ENCODE measurements at places on chromosomes 1 and 21.

- DNase-seq = no peak
Measured at GRCh38 chr1:165842023-165842670, 14.7 kb downstream of the UCK2 start.

DNA sequence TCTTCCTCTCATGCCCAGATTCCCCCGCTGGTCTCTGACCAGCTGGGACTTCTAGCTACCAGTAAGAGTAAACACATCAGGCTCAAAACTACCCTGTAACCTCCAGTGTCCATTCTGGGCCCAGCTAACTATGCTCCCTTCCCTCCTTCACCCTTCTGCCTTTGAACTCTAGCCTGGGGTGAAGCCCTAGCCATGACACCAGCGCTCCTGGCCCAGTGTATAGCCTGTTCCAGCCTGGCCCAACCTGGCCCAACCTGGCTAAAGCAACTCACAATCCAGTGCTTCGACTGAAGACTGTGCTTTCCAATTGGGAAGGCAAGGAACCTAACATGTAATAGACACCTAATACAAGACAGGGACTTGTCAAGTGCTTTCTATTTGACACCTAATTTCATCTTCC, 27.6 kb downstream of the CSMD2 start:
- no peak for DNase-seq

GRCh38 chr21:45011911-45012661, 62.3 kb upstream of the ADARB1 start:
- DNase-seq = no peak

- DNase-seq = no peak
Measured at GRCh38 chr1:209455661-209456358, 127.7 kb upstream of the CAMK1G start.

GRCh38 chr1:12580054-12580887, 37.7 kb downstream of the DHRS3 start:
- DNase-seq = no peak

DNA sequence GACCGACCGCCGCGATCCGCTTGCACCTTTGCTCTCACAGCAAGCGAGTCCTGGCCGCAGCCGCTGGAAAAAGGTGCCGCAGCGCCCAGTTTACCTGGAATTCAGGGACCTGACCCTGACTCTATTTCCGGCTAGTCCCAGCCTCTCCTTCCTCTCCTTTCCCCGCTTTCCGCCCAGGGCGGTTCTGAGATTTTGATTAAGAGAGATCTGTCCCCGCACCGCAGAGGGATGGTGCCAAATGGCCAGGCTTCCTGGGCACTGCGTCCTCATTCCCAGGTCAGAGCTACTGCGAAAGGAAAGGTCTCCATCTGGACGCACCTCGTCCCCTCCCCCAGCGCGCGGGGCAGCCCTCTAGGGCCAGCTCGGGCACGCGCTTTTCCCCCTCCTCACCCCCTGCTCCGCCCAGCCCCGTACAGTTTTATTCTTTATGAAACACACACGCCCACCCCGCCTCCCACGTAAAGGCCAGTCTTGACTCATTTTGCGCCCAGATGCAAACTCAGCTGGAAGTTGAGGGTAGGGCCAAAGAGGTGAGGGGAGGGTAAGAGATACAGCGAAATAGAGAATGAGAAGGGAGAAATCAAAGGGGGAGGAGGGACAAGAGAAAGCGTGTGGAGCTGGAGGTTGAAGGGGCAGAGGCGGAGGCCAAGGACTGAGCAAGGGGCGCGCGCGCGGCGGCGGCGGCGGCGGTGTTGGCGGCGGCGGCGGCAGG, 411.8 kb upstream of the ESRRG start:
- no peak for DNase-seq

DNA sequence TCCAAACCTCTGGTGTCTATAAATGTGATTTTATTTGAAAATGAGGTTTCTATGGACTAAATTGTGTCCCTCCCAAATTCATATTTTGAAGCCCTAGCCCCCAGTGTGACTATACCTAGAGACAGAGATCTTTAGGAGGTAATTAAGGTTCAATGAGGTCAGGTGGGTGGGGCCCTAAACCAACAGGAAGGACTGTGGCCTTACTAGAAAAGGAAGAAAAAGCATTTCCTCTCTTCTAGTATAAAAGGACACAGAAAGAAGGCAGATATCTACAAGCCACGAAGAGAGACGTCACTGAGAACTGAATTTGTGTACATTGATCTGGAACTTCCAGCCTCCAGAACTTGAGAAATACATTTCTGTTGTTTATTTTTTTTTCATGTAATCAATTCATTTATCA, 123.1 kb upstream of the RUNX1 start:
- no peak for DNase-seq

DNA sequence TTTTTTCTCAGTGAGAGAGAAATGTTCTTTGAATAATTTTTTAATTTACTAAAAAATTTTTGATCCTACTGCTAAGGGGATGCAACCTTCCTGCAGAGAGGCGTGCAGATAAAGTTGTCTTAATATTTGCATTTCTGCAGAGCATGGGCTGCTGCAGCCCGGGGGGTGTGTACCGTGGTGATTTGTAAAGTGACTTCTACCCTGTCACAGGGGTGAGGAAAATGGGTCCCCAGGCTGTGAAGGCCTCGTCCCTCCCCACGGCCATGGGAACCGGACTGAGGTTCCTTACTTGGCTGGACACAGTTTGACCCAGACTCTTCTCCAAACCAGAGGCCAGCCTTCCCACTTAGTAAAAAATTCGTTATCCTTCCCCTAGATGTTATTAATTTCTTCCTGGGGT, 9.5 kb upstream of the C1orf174 start:
- DNase-seq = no peak

GRCh38 chr1:220825819-220826551, 39.3 kb downstream of the MTARC1 start:
- no peak for DNase-seq

DNA sequence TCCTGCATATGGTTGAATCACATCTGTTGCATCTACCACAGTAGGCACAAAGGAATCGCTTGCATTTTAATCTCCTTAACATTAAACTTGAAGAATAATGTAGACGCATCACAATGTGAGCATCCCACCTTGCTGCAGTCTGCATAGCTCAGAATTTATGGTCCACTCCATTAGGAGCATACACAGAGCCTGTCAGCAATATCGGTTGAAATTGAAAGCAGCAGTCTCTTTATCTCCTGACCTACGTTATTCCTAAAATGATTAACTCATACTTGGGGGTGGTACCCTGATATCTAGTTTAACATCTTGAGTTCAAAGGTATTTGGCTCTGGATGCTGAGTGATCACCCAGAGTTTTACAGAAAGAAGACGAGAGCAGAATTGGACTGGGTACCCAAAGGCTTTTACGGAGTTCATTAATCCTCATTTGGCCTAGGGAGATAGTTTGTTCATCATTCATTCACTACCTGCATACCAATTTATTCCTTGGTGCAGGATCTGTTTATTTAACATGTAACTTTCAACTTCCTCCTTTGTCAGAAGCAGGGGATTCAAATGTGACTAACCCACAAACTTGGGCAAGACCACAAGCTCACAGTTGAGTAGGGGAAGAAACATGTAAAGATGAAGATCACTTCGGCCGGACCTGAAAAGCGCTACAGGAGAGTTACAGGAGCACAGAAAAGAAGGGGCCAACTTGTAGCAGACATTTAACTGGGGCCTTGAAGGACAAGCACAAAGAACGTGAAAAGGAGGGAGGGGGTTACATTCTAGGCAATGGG, 187.9 kb downstream of the DAB1 start:
- DNase-seq = no peak

DNA sequence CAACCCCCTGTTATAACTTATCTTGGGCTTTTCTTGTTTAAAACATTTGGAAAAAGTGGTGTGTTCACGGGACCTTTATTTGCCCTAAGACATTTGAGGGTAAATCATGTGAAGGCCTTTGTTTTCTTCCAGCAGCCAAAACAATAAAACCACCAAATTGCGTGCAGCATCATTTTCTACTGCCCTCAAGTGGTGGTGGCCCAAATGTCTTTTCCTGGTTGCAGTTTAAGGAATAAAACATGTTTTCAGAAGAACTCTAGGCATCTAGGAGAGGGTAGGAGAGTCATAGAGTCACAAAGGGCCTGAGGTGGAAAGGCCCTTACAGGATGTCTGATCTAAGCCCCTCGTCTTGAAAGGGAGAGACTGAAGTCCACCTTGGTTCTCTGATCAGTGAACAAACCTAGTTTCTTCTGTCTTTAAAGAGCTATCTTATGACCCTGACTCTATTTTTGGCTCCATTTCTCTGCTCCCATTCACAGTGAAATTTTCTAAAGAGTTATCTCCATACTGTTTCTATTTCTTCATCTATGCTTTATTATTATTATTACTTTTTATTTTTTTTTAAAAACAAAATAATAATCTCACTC, 16.0 kb upstream of the EPS15 start:
- no peak for DNase-seq

DNA sequence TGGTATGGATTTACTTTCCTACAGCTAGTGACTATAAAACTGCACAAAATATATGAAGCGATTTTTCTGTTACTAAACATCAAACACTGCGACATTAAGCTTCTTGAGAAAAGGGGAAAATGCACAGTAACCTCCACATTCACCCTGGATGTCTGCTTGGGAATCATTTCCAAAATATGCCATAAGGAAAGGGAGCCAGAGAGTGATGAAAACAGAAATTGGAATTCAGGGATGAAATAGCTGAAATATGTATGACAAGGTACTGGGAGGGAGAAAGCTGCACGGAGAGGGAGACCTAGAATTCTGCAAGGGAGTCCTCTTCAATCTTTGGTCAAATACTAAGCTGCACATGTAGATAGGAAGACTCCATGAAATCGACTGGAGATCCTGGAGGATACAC, 31.6 kb upstream of the RAB3GAP2 start:
- no peak for DNase-seq

- no peak for DNase-seq
Measured at GRCh38 chr1:232435729-232436128, 194.2 kb downstream of the SIPA1L2 start.

DNA sequence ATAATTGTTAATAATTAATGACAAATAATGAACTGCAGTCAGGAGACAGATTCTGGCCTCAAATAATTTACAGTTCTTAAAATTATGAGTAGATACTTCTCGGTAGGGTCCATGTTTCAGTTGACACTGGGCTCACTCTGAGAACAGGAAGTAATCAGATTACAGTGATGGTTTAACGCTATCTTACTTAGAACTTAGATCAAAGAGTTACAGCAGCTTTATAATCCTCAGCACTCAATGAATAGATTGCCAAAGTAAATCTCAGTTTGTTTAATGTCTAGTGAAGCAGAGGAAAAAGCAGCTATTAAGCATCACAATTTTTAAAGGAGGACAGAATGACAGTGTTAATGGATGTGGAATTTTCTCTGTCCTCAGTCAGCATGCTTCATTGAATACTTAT, 79.6 kb downstream of the PDE4B start:
- no peak for DNase-seq

DNA sequence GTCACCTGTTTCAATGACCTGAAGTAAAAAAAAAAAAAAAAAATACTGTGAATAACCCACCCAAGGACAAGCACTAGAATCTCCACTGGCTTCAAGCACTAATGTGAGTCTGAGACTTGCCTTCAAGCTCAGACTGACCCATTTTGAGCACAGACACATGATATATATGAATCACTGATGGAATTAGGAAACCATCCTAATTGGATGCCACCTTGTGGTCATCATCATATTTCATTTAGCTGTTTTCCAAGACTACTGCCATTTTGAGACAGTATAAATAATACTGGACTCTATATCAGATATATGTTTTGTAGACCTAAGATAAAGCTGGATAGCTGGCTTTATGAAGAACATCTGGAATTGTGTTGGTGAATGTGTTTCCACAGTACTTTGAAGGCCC, 1232.0 kb downstream of the KCNT2 start:
- DNase-seq = no peak

- DNase-seq = no peak
Measured at GRCh38 chr1:232009741-232010140, 383.2 kb downstream of the DISC1 start.

- DNase-seq = no peak
Measured at GRCh38 chr1:8031176-8031785, 5.2 kb upstream of the ERRFI1 start.

DNA sequence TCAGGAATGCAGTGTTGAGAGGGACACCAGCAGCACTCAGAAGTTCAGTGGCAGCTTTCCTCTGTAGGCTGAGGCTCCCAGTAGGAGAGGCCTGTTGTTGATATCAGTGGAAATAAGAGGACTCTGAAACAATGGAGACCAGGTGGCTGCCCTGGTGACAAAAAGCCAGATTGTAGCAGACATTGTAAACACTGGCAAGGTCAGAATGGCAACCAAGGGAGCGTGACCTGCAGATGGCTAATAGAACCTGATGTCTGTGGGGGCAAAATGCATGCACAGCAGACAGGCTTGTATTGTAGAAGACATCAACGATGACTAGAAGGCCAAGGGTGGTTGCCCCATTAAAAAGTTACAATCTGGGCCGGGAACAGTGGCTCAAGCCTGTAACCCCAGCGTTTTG, 53.1 kb upstream of the GPR37L1 start:
- DNase-seq = no peak

DNA sequence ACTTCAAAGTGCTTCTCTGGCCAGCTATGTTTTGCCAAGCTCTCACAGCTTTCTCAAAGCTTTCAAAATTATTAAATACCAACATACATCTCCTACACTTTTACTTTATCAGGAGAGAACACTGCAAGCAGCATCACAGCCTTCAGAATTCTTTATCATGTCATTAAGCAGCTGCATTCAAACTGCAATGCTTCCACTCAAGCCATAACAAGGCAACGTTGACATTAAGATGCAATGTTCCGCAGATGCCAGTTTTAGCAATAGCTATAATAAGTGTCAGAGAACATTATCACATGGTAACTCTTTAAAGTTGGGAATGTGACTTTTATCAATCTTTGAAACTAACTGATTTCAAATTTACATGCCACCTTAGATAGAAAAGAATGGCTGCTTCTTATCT, 91.9 kb downstream of the LRRC53 start:
- DNase-seq = no peak

- DNase-seq = peak; percentile 85
Measured at GRCh38 chr21:44012474-44013379, 618 bp downstream of the TRAPPC10 start.

GRCh38 chr1:108819878-108820277, 37.0 kb downstream of the AKNAD1 start:
- no peak for DNase-seq

- DNase-seq = no peak
Measured at GRCh38 chr1:207971331-207972219, 60.6 kb upstream of the CD34 start.

GRCh38 chr1:228072658-228073043, 9.9 kb upstream of the ARF1 start:
- no peak for DNase-seq

DNA sequence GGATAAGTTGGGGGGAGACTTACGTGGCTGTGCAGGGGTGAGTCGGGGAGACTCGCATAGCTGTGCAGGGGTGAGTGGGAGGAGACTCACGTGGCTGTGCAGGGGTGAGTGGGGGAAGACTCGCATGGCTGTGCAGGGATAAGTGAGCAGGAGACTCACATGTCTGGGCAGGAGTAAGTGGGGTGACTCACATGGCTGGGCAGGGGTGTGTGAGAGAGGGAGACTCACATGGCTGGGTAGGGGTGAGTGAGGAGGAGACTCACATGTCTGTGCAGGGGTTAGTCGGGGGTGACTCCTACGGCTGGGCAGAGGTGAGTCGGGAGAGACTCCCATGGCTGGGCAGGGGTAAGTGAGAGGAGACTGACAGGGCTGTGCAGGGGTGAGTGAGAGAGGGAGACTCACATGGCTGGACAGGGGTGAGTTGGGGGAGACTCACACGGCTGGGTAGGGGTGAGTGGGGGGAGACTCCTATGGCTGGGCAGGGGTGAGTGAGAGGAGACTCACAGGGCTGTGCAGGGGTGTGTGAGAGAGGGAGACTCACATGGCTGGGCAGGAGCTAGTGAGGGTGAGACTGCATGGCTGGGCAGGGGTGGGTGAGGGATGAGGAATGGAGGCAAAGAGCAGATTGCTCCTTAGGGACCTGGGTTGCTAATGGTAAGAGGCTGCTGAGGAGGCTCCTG, 56.0 kb upstream of the ABCG1 start:
- no peak for DNase-seq
